ENCODE measurements at places on chromosomes 13 and 19.
A peak's percentile ranks its signal among the peaks of the same experiment; 100 is the strongest.

DNA sequence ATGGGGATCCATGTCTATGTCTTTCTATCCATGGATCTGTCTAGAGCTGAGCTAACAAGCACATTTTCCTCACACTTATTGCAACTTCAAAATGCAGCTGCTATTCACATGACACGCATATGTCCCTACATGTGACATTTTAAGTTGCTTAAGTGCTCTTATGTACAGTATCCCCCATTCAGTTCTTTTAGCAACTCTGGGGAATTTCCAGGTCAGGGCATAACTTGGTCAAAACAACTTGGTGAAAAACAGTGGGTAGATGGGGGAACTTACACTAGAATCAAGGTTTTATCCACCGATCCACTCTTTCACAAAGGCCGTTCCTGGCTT is 73.0 kb downstream of the COL4A1 start:
- DNase-seq: no peak

DNA sequence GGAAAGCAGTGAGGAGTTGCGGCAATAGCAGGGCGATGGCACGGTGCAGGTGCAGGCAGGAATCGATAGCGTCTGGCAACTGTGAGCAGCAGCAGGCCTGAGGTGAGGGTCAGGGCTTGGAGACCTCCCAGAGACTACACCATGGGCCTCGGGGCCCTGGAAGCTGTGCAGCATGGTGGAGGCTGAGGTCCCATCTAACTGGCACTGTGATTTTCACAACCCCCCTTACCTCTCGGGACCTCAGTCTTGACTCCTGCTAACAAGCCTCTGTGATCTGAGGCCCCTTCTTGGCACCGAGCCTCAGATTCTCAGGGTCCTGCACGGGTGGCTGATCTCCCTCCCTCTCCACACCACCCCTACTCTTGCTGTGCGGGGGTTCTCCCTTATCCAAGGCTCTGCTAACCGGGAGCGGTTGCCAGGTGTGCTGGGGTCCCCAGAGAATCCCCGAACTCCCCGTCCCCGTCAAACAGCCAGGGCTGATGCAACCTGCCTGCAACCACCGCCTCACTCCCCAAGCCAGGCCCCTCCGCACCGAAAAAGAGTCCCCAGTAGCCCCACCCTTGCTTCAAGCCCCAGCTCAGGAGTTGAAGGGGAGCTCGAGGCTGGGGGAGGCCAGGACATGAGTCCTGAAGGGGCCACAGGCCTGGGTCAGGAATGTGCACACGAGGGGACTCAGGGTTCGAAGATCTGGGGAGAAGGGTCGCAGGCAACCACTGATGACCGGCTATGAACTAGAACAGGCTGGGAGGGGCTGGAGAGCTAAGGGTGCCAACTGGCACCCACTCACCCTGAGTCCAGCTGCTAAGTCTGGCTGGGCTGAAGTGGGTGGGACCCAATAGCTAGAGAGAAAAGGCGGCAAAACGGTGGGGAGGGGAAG is 4.8 kb upstream of the ATF5 start:
- peak; percentile 27 for DNase-seq

- DNase-seq: no peak
These were observed 359.4 kb downstream of the MZT1 start for GRCh38 chr13:72368031-72368430.

DNA sequence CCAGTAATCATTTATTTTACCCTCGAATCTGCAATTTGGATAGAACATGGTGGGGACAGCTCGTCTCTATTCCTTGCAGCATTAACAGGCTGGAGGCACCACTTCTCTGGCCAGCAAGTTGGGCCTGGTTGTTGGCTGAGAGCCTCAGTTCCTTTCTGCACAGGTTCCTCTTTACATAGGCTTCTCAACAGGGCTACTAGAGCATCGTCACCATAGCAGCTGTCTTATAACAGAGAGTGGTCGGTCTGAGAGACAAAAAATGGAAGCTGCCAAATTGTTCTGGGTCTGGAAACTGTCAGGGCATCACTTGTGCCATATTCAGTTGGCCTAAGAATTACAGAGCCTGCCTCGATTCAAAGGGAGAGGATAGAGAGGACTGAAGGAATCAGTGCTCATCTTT is 86.7 kb downstream of the DNAJC15 start:
- peak; percentile 75 for DNase-seq

GRCh38 chr13:42486711-42487198 is 87.2 kb upstream of the TNFSF11 start:
- DNase-seq: no peak

DNA sequence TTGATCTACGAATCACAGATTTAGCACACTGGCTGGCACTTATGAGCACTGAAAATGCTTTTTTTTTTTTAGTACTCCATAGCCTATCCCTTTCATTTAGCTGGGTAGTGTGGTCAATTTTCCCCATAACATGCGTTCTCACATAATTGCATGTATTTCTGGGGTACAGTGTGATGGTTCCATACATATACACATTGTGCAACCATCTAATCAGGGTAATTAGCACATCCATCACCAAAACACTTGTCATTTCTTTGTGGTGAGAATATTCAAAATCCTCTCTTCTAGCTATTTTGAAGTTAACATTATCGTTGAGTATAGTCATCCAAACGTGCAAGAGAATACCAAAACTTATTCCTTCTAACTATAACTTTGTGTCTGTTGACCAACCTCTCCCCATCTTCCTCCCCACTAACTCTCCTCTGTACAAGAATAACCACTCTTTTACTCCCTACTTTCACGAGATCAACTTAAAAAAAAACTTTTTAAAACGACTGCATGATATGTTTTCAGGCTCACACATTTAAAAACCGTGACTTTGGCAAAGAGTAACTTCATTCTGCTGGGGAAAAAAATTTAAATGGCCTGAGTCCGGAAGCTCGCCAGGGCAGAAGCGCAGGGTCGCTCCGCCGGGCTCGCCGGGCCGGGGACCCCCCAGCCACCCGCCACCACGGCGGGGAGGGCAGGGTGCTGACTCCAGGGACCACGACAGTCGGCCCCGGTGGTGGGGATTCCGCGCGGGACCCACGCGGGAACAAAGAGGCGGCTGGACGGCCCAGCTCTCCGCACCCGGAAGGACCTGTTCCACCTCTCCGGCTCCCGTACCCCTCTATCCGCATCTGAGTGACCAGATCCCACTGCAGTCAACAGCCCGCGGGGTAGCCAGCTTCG is 868 bp upstream of the UBAC2 start:
- DNase-seq: no peak

DNA sequence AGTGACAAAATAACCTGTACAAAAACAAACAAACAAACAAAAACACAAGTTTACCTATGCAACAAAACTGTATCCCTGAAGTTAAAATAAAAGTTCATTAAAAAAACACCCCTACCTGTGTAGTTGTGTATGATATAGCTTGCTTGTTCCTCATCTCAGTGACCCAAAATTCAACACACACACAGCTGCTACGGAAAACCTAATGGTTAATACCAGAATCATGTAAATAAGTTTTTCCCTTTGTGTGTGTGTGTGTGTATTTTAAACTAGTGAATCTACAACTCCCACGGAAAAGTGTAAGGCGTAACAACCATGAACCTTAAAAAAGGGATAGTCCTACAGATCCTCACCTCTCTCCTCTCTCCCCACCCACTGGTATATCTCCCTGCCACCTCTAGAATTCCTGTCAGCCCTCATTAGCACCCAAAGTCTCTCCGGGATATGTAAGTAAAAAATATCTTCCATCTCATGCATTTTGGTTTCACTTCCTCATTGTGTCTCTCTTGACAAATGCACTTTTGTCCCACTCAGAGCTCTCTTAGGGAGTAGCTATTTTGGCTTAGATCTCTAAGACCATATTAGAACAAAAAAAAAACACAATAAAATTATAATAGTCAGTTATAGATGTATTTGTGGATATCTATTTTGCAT is 2236.5 kb downstream of the PCDH9 start:
- DNase-seq: no peak

DNA sequence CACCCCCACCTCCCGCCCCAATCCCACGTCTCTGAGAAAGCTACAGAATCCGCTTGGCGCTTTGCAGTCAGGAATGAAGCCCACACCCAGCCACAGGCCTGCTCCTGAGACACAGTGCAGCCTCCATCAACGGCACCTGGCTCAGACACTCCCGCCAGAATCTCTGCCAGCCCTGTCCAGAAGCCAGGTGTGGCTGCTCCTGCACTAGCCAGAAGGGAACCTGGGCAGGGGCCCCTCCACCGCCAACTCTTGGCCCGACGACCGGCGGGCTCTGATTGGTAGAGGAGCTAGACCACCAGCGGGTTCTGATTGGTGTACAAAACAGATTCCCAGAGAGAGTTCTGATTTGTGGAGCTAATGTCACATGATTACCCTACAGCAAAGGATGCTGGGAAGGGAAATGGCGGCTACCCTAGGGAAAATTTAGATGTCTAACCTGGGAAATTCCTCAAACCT is 2.9 kb upstream of the PPP6R1 start:
- DNase-seq: no peak

GRCh38 chr13:21895779-21896178 is 224.9 kb downstream of the FGF9 start:
- no peak for DNase-seq

- no peak for DNase-seq
These were observed 29.9 kb downstream of the EFNA2 start for GRCh38 chr19:1315470-1316166.

DNA sequence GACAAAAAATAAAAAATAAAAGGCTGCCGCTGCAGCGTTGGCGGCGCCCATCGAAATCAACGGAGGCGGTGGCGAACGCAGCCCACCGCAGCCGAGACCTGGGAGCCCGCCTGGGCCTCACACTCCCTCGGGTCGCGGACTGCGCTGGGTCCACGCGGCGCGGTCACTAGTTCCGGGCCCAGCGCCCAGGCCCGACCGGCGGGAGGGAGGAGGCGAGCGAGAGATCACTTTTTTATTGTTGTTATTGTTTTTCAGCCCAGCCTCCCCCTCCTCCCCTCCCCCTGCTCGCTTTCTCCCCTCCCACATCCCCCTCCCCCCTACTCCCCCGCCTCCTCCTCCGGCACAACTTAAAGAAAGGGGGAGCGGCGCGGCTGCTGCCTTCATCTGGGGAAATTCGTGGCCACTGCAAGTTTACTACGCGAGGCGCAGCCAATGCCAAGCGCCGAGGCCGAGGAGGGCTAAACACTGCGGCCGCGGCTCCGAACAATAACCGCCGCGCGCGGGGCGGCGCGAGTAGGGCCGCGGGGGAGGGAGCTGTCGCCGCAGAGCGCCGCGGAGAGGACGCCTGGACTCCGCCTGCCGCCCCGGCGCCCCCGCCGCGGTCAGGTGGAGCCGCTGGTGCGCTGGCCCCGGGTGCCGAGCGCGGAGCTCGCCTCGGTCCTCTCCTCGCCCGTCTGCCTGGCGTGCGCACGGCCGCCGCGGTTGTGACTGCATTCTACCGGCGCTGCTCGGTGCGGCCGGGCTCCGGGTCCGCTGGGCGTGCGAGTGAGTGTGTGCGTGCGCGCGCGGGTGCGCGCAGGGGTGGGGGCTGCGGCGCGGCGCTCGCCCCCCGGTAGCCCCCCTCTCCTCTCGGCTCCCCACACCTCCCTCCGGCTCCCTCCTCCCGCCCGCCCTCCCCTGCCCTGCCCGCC is 505 bp upstream of the ZIC2 start:
- peak; percentile 87 for DNase-seq

DNA sequence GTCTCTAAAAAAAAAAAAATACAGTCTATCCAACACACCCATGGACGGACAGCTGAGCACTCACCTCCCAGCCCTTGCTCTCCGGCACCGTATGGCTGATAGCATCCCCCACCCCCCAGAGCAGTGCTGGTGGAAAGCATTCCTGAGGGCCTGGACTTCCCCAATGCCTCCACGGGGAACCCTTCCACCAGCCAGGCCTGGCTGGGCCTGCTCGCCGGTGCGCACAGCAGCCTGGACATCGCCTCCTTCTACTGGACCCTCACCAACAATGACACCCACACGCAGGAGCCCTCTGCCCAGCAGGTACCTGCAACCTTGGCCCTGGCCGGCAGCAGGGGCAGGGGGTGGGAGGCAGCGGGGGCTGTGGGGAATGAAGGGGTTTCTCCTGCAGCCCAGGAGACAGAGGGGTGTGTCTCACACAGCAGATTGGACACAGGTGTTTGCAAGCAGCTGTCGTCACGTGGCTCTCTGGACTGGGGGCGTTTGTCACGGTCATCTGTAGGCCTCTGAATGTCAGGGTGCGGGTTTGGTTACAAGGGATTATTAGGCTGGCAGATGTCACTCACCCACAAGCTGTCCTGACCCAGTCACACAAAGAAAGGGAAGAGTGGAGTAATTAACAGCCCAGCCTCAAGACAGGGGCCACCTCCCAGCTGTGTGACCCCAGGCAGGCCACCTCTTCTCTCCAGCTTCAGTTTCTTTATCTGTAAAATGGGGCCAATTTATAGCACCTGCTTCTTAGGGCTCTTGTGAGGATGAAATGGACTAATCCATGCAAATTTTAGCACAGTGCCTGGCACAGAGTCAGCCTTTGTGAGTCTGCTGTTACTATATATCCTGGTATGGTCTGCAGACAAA is 19.3 kb downstream of the PLD3 start:
- no peak for DNase-seq

DNA sequence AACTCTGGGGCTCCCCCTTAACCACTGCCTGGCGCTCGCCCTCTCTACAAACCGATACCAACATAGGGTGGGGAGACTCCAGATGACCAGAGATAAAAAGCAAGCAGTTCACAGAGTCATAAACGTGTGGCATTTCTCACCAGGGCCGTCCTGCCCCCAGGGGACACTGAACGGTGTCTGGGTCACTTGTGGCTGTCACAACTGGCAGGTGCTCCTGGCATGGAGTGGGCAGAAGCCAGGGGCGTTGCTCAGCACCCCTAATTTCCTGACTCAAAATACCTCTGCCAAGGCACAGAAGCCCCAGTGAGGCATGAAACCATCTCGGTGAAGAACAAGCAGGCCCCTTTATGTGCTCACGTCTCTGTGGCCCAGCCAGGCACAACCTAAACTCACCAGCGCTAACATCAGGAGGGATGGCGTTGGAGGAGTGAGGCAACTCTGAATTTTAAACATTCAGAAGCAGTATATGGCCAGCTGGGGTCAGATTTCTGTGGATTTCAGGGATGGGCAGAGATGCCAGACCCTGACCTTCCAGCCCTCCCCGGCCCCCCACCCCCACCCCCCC is 1.8 kb downstream of the PIP5K1C start:
- no peak for DNase-seq

GRCh38 chr13:39556866-39557265 is 46.1 kb downstream of the LHFPL6 start:
- no peak for DNase-seq

GRCh38 chr13:100364591-100364990 is 224.0 kb downstream of the GGACT start:
- DNase-seq: no peak

DNA sequence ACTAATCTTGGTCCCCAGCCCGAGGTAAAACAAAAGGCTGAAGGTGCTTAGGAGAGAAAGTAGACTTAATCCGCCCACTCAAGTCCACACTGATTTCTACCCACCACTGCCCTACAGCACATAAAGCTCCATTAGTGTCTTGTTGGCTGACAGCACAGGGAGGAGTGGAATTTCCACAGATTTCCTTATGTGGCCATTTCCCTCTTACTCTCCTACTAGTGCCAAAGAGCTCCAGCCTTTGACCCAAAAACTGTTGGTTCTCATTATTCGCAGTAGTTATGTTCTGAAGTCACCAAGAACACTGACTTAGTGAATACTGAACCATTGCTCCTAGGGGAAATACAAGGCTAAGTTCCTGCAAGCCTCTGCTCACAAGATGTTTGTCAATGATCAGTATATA is 61.2 kb downstream of the RAB20 start:
- no peak for DNase-seq

Measured in NCI-H446 (cell line).